ENCODE measurements at places on chromosomes 1 and 21.

DNA sequence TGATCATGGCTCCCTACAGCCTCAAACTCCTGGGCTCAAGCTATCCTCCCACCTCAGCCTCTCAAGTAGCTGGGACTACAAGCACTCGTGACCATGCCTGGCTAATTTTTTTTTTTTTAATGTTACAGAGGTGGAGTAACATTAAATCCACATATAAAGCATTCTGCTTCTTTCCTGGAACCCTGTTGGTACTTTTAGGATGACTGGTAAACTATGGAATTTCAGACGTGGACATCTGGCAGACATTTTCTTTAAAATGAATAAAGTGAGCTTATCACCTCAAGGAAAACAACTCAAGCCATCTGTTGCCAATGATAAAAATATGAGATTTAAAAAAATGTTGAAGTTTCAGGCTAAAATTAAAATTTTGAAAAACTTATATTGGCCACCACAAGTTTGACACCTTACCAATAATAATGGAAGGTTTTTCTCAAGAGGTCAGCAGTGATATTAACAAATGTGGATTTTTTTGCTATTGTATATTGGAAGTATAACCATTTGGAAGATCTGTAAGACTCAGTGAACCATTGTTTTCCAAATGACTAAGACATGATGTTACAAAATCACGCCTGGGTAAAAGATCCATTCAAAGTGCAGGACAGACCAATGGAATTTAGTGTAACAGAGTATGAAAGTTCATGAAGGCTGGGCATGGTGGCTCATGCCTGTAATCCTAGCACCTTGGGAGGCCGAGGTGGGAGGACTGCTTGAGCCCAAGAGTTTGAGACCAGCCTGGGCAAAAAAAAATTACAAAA, 52.7 kb upstream of the EIF4G3 start:
- no peak for DNase-seq

- no peak for DNase-seq
Measured at GRCh38 chr1:7186382-7187111, 401.3 kb downstream of the CAMTA1 start.

DNA sequence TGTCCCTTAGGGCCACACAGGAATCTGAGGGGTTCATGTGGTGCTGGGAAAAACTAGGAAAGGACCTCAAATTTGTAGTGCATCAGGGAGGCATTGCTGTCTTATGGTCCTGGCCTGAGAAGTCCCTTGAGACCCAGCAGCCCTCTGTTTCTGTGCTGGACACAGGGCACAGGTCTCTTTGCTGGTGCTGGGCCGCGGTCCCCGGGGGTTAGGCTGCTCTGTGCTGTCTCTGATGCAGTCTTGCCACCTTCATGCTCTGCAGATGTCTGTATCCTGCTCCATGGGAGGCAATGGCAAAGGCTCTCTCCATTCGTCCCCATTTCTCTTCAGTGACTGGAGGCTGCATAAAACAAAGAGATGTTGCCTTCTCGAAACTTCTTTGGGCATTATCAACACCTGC, 13.0 kb downstream of the EDARADD start:
- no peak for DNase-seq

DNA sequence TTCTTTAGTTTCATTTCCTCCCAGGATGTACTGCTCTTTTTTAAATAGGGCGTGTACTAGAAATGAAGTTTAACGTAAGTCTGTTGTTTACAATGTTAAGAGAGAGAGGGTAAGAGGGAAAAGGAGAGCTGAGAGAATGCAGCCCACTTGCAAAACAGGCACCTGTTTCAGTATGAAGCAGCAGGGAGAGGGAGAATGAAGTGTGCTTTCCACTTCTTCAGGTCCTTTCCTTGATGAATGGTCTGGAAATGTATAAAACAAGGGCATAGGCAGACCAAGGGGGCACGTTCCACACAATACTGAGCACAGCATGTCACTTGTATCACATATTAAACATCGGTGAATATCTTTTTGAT, 2.0 kb downstream of the KCNA3 start:
- peak; percentile 14 for DNase-seq

DNA sequence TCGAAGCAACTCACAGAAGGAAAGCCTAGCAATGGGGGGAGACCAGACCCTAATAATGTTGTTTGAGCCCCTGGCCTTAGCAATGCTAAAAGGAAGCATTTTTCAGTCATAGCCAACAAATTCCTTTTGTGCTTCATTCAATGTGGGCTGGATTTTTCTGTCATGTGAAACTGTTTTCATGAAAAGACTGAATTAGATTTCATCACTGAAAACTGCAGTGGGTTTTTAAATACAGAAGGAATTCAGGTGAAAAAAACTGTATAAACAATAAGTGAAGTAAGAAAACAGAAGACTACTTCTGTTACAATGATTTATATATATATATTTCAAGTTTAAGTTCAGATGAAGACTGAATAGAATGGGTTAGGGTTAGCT, 204.8 kb downstream of the SMYD3 start:
- no peak for DNase-seq

GRCh38 chr1:77047978-77048614, 171.1 kb downstream of the PIGK start:
- DNase-seq: no peak

DNA sequence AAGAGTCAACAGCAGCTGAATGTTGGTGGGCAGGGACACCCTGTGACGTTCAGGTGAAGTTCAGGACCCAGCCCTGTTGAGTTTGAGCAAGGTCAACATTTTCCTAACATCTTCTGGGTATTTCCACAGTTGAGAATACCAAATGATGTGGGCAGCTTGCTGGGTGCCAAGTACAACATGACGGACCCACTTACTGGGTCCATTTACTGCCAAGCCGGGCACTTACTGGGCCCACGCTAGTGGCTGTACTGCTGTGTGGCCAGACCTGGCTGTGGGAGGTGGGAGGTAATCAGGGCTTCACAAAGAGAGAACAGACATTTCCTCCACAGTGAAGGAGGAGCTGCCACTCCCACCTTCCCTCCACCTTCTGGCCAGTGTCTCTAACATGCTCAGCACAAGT, 99.2 kb downstream of the PSMG1 start:
- no peak for DNase-seq

DNA sequence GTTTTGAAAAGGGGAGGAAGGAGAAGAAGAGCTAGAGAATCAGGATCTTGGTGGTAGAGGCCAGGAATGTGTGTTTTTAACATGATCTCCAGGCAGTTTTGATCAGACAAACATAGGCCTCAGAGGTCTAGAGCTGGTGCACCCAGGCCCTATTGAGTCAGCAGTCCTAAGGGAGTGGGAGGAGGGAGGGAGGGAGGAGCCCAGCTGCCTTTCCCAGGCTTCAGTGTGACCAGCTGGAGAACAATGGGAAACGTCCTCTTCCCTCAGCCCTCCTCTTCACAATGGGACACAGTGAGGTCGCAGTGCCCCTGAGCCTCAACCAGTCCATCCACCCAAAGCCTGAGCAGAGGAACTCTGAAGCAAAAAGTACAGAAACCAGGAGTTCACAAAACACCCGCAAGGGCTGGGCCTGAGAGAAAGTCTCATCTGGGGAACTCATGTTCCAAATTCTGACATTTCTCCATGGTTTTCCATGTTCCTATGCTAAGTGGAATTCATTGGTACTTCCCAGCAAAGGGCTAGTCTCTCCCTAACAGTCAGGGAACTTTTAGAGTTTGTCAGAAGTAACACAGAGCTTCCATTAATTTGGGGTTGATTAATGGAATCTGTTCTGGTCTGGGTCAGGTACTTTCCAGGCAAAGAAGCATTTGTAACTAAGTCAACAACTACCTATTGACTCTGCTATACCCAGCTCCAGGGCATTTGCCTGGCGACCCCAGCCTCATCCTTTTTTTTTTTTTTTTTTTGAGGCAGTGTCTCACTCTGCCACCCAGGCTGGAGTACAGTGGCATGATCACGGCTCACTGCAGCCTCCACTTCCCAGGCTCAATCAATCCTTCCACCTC, 37.5 kb downstream of the ELAPOR1 start:
- no peak for DNase-seq

- no peak for DNase-seq
Measured at GRCh38 chr1:36693161-36693525, 210.4 kb upstream of the CSF3R start.

Data from stimulated activated CD4-positive, alpha-beta T cell treated with anti-CD3 and anti-CD28 coated beads, Interleukin-15, amount 100 ng/mL, for 24 hours (primary cell).